Liver (tissue), 10 donors: ENCODE measurements at places on chromosomes 5 and 9. TPM values are rescaled to one million over a fixed set of nuclear protein-coding genes. Genes with fewer than 3 reads are reported as not detected.

Gene PCDHA4
- 0.06 TPM for polyA plus RNA-seq

- no peak for DNase-seq
Measured at GRCh38 chr9:17587113-17587512, 8.2 kb downstream of the SH3GL2 start.

GRCh38 chr9:112615584-112616266 lies 102.2 kb downstream of the INIP start:
- DNase-seq = no peak

DNA sequence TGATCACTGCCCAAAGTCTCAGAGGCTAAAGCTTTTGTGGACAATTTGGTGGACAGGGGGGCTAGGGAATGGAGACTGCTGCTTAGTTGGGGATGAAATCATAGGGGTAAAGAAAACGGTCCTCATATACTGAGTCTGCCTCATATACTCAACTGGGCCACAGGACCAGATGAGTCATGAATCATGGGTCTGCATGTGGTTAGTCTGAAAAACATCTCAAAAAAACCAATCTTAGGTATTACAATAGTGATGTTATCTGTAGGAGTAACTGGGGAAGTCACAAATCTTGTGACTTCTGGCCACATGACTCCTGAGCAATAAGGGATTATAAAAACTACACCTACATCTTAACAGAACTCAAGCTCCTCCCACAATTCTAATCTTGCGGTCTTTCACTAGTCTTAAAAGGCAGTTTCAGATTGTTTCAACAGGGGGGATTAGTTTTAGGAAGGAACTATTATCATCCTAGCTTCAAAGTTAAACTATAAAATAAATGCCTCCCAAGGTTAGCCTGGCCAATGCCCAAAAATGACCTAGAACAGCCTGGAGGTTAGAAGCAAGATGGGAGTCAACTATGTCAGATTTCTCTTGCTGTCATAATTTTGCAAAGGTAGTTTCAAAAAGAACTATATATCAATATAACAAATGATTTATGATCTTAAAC lies 17.5 kb downstream of the TMEM161B start:
- DNase-seq = no peak

DNA sequence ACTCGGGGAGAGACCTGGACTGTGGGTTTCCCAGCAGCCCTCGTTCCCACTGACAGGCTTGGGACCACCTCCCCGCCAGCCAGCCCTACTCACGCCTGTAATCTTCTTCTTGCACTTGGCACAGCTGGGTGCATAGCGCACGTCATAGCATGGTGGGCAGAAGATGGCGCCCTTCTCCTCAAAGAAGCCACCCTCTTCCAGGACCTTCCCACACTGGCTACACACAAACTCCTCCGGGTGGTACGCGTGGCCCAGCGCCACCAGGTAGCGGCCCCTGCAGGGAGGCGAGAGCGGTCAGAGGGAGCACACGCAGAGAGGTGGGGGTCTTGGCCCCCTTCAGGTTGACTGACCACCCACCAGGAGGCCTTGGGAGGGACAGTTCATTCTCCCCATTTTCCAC lies 9.4 kb downstream of the PDLIM7 start:
- no peak for DNase-seq

Gene MYMK
- polyA plus RNA-seq = not detected

GRCh38 chr5:64074533-64074932 lies 91.1 kb upstream of the RNF180 start:
- DNase-seq = no peak

- no peak for DNase-seq
Measured at GRCh38 chr5:137306903-137307302, 192.2 kb downstream of the SPOCK1 start.

DNA sequence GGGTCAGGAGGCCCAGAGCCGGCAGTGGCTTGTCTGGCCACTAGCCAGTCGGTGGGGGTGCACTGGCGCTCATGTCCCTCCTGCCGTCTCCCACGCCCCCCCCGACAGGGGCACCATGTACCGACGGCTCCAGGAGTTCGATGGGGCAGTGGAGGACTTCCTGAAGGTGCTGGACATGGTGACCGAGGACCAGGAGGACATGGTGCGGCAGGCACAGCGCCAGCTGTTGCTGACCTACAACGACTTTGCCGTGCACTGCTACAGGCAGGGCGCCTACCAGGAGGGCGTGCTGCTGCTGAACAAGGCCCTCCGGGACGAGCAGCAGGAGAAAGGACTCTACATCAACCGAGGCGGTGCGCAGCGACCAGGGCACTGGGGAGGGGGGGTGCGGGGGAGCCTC lies 8.1 kb downstream of the TTC16 start:
- DNase-seq = no peak

Gene PCDHGA12
- 0.39 TPM for polyA plus RNA-seq

GRCh38 chr9:88197781-88198340 lies 59.6 kb upstream of the SPATA31C2 start:
- DNase-seq = no peak

DNA sequence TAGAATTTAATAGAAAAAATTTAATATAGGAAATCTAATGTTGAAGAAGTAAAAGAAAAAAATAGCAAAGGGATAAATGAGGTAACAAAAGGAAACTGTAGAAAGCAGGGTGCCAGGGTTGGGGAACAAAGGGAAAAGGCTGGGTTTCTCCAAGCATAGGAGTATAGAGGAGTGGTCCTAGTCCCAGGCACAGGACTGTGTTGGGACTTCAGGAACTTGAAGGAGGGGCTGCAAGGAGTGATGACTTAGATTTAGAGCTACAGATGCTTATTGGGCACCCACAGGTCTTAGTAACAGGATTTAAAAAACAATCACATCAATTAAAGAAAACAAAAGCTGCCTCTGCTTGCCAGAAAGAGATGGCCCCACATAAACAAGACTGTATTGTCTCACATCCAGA lies 396.5 kb upstream of the TNC start:
- DNase-seq = no peak

GRCh38 chr9:15307523-15307841 lies 466 bp upstream of the TTC39B start:
- no peak for DNase-seq

DNA sequence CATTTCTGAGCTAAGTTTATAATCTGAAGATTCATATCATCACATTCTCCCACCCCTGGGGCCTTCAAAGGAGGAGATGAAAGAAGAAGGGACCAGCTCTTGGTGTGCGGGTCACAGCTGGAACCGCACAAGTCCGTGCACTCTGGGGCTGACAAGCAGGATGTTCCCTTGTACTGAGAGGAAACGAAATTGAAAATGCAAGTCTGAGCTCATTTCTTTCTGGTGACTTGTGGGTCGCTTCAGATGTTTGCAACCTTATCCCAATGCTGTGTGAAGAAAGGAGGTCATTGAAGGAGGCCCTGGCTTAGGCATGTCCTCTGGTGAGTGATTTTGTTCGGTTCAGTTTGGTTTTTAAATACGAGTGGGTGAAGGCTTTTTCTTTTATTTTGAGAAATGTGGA lies 59.6 kb downstream of the C9orf152 start:
- DNase-seq = no peak

DNA sequence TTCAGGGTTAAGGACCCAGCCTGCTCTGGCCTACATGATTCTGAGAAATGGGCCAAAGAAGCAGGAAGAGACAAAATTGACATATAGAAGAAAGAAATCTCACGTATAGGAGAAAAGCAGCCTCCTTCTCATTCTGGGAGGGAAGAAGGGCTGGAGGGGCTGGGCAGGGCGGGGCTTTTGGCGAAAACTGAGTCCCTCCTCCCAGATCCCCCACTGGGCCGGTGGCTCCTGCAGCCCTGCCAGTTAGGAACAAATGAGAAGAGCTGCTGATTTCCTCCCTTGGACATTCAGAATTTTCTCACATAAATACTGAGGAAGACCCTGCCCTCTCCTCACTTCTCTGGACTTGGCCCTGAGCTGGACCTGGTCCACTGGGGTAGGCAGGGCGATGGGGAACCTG lies at the start of gene WNT8A:
TSS of gene WNT8A (plus strand) at position 332 of the 400 bp plus-strand sequence. CDS start 95 bp downstream, outside the sequence.
- no peak for DNase-seq

DNA sequence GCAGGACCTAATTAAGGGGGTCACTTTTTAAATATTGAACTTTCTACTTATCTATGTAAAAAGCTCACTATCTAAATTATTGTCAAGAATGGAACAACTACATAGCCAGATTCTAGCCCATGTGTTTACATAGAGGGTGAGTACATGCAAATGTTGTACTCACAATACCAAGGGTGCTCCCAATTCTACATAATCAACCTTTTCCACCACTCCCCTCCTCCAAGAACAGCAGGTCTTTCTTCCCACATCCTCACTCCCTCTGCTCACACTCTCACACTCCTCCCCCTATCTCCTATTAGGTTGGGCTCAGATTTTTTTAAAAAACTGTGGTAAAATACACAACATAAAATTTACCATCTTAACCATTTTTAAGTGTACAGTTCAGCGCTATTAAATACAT lies 325.4 kb downstream of the ARL15 start:
- no peak for DNase-seq

GRCh38 chr5:150449517-150450339 lies at the start of gene RPS14:
Gene RPS14 (minus strand): TSS chr5:150449739. CDS start chr5:150447733, 2,006 bp downstream.
- peak; percentile 91 for DNase-seq

DNA sequence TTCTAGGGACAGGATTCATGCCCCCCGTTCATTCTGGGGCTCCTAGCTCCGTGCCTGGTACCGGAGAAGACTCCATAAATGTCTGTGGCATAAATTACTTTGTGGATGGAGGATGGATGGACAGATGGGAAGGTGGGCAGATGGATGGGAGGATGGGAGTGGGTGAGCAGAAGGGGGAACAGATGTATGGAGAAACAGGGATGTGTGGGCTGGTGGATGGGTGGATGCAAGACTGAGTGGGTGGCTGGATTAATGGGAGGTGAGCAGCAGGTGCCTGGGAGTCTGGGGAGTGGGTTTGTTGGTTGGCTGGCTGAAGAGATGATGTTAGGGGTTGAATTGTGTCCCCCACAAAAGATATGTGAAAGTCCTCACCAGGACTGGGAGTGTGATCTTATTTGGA lies 43.5 kb downstream of the SARDH start:
- DNase-seq = no peak

Gene SLC6A18
- not detected for polyA plus RNA-seq

GRCh38 chr5:143261748-143262392 lies 141.6 kb downstream of the NR3C1 start:
- DNase-seq = no peak

GRCh38 chr9:20139763-20140290 lies 351.0 kb upstream of the SLC24A2 start:
- DNase-seq = no peak

DNA sequence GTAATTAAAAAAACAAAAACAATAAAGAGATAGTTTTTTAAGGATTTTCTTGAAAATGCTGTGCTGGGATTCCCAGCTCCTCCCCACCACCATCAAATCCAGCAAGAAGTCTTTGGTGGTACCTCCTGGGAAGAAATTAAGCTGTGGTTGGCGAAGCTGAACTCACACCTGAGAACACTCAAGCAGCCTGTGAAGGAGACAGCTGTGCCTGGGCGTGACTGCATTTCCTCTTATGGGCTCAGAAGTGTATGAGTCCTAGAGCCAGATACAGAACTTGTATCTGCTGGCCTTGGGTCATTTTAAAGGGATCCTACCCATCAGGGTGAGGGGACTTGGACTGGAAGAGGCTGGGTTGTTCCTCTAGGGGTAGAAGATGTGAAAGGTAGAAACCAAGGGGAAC lies 561.2 kb upstream of the SGCD start:
- DNase-seq = no peak

DNA sequence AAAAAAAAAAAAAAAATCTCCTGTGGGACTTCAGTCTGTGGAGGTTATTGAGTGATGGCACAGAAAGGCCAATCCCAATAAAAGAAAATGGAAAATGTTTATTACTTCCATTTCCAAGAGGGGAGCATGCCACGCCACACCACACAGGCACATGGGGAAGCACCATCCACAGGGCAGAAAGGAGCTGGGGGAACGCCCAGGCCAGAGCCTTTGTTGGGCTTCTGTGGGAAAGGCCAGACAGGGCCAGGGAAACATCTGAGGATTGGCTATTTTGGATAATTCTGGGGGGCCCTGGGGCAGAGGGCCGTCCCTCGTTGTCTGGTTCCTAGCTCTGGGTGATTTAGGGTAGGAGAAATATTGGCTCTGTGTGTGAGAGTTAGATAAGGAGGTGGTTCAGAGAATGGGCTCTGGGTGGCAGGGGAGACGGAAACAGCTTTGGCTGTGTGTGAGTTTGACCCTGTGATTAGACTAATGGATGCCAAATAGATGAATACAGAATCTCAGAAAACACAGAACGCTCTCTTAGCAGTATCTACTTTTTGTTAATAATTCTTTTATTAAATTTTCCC lies 49.0 kb upstream of the ABL1 start:
- no peak for DNase-seq

DNA sequence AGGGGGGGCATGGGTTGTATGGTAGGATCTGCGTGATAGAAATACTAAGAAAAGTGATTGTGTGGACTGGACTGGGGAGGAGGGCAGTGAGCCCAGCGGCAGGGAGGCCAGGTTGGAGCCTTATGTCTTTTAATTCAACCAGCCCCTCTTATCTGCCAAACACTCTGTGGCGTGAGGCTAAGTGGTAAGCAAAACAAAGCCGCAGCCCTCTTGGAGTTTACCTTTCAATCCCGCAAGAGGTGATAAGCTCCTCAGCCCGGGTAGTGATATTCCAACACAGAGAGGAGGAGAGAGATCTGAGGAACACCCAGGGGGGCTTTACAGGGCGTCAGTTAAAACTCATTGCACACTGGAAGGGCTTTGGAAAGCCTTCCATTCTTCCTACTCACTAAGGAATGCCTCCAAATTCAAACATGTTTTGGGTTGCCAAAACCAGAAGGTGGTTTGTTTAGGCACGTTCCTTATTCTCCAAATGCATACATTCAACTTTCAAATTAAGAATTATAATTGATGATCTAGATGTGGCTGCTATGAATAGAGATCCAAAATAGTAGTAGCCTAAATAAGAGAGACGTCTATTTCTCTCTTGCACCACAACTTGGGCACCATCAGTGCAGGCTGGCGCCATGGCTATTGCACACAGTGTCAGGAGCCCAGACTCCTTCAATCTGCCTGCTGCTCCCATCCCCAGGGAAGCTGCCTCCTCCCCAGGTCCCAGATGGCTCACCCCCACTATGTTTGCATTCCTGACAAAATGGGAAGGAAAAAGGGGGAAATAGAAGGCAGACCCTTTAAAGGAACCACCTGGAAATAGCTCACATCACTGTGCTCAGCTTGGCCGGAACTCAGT lies 75.1 kb upstream of the FSTL4 start:
- no peak for DNase-seq

- DNase-seq = no peak
Measured at GRCh38 chr5:139803978-139804377, 8.4 kb downstream of the PSD2 start.

Gene DMRTA1
- polyA plus RNA-seq = 4.2 TPM

Gene PHYHD1
- 34.2 TPM for polyA plus RNA-seq

Gene F2RL1
- 7.7 TPM for polyA plus RNA-seq

Gene GABRB2
- not detected for polyA plus RNA-seq

GRCh38 chr9:90523958-90524357 lies 118.7 kb downstream of the DIRAS2 start:
- DNase-seq = no peak

- DNase-seq = no peak
Measured at GRCh38 chr5:131228646-131229045, 35.2 kb upstream of the CDC42SE2 start.

GRCh38 chr5:52791366-52791765 lies 3.6 kb downstream of the ITGA1 start:
- DNase-seq = no peak

Gene PCDHGA5
- 0.04 TPM for polyA plus RNA-seq
